ENCODE measurements at places on chromosomes 6 and 20. TPM values are rescaled to one million over a fixed set of nuclear protein-coding genes. Genes with fewer than 3 reads are reported as not detected.

- no peak for ATAC-seq
These were observed 56.4 kb upstream of the TNFAIP3 start for GRCh38 chr6:137810554-137811120.

DNA sequence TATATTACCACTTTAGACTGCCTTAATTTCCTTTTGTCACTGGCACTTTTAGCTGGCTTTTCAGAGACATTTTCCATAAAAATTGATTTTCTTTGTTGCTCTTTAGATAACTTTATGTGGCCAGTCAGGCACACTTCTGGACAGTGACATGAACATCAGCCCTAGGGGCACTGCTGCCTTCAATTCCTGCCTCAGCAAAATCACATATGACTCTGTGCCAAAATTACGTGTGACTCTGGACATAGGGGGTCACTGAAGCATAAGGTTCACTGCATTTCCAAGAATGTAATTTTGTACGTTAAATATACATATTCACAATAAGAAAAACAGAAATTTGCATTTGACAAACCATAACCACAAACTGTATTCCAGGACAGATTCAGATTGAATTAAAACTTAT lies 66.5 kb downstream of the ESF1 start:
- no peak for ATAC-seq

DNA sequence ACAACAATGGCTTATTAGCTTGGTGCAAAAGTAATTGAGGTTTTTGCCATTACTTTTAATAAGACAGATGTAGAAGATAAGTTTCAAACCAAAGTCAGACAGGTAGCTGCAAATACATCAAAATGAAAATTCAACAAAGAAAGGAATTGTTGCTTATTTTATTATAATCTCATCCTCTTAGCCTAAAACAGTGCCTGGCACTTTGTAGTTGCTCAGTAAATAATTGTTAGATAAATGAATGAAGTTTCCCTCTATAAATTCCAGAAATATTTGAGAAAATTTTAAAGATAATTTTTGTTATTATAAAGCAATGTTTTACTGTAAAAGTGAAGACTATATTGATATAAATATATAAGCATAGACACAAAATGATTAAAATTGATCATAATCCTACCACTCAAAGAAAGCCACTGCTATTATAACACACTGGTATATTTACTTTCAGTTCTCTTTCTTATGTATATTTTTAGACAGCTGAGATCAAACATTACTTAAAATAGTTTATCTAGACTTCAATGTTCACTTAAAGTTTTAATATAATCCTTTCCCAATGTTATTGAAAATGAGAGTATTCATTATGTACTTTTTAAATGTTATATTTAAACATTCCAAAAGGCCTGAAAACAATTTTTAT lies 42.5 kb downstream of the SESN1 start:
- ATAC-seq: no peak

DNA sequence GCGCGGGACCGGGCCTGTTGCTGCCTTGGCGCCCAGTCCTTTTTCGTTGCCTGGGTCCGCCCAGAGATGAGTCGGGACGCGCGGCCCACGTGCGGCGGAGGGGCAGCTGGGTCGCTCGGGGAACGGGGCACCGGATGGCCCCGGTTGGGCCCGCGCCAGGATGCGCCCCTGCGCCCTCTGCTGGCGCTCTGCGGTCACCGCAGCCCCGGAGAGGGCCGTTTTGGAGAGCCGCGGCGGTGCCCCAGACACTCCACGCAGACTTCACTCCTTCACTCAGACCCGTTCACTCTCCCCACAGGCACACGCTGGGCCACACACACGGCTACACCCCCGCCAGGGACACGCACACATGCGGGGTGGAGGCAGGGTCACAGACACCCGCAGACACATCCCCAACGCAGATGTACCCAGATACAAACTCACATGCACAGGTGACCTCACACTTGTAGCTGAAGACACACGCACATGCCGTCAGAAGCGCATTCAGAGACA lies 38.8 kb downstream of the SRC start:
- peak; percentile 90 for ATAC-seq

DNA sequence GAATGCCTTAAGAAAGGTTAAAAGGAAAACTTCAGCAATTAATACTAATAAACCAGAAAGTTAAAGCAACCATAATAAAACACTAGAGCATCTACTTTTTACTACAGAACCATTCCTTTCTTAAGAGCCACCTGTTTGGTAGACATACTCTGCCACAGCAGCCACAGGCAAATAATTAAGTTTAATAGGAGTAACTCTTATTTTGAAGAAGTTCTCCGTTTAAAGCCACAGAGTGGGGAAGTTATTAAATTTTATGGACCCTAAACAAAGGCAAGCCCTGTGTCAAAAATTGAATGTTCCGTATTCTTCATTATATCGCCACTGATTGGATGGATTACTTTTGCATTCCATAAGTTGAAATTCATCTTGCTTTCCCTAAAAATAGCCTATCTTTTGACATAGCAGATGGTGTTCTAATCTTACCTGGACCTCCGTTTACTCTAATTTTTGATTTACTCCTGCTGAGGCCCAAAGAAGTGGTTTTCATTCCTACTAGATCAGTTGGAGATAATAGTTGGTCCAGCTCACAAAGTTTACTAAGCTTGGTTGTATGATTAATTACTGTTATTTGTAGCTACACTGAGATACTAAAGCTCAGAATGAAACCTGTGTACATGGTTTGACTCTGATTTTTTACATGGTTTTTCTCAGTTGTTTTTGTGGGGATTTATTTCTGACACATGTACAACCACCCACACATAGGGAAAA lies 140.4 kb upstream of the SUPT3H start:
- peak; percentile 48 for ATAC-seq

DNA sequence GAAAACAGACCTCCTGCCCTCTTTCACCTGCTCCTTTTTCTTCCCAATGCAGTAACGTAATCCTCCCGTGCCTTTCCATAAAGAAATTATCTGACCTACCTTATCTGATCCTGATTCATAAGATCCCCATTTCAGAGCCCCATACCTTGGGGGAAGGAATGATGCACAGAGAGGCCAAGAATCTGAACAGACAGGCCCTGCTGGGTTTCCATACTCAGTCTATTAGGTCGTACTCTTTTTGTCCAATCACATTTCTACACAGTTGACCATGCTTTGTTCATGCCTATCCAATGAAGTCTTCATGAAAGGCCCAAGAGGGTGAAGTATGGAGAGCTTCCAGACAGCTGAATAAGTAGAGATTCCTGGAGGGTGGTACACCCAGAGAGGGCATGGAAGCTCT lies 25.3 kb downstream of the SRPK1 start:
- no peak for ATAC-seq

- ATAC-seq: no peak
These were observed 50.8 kb upstream of the MLN start for GRCh38 chr6:33854572-33855030.

GRCh38 chr6:13469693-13470092 lies 17.7 kb downstream of the GFOD1 start:
- peak; percentile 20 for ATAC-seq

DNA sequence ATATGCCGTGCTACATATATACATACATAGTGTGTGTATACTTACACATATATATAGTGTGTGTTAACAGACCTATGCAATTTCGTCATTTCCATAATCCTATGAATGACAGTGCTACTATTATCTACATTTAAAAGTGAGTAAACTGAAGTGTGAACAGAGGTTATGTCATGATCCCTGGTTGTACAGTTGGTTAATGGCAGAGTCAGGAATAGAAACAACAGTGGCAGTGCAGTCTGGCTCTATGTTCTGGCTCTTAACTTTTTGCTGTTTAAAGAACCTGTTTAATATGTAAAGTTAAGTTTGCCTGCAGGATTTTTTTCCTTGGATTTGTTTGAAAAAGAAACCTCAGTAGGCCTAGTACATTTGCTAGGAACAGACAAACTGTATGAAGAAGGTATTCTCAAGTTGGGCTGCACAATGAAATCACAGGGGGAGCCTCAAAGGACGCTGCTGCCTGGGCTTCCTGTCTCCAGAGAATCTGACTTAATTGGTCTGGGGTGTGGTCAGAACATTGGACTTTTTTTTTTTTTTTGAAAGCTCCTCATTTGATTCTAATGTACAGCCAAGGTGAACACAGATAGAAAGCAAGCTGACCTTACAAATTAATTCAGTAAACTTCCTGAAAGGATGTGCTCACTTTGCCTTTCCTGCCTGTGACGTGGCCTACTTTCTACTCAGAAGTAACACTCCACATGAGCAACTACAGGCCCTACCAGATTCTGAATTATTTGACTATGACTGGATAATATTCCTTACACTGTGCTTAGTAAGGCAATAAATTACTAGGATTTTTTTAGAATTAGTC lies 29.4 kb downstream of the PLCB1 start:
- ATAC-seq: peak; percentile 83

DNA sequence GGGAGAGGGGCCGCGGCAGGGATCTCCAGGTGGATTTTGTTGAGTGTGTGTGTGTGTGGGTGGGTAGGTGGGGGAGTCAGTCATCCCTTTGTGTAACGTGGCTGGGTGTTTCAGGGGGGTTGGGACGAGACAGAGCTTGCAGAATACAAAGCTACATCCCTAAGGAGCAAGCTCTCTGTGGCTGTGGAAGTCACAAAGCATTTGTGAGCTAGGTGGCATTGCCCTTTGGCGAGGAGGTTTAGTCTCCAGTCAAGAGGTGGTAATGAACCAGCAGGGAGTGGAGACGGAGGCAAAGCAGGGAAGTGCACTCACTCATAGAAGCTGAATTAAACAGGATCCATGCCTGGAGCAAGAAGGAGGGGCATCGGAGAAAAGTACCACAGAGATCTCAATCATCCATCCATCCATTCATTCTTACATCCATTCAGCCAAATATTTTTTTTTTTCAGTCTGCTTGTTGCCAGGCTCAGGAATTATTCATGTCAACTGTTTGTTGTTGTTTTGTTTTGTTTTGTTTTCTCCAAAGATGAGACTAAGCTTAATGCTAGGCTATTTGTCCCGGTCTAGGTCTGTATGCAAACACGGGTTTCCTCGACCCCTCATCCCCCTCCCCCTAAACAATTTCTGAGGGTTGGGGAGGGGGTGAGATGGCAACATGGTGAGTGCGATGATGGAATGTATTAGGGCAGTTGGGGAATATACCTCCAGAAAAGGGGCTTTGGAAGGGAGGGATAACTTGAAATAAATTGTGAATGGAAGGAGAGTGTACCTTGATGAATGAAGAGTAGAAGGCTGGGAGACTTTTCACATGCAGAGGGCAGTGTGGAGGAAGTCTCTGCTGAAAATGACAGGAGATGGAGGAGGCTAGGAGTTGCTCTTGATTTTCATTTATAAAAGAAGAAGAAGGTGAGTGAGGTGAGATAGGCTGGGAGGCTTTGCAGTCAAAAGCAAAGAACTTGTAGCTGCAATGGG lies 1.0 kb downstream of the HCRTR2 start:
- ATAC-seq: no peak

GRCh38 chr20:59351157-59352040 lies 51.0 kb downstream of the EDN3 start:
- ATAC-seq: no peak

GRCh38 chr6:67811239-67812037 lies 823.6 kb upstream of the ADGRB3 start:
- no peak for ATAC-seq

DNA sequence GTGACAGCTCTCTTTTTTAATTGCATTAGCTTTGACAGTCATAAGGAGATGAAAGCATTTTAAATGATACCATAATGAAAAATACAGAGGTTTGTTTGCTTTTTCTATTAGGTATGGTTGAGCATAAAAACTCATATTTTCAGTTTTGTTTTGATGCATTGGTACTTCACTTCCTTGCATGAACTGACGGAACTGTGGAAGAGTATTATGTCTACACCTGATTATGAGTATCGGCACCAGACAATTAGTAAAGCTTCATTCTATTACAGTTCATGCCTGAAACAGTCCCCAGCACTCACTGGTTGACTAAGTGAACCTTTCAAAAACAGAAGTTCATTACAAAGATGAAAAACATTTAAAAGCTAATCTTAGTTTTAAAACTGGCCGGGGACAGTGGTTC lies 593.0 kb downstream of the GRIK2 start:
- ATAC-seq: no peak

DNA sequence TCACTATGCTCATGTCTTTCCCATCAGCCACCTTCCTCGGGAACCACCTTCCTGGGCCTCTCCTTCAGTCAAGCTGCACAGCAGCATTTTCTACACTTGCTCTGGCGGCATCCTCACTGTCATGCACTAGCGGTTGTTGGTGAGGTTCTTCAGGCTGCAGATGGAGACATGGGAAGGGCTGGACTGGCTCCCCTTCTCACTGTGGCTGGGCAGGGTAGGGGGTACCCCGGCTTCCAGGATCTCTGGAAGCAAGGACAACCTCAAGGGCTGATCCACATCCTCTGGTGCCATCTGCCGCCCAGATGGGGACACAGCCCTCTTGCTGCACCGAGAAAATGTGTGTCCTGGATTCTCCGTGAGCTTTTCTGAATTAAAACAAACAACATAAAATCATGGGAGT lies 180.1 kb upstream of the RNF24 start:
- ATAC-seq: no peak

DNA sequence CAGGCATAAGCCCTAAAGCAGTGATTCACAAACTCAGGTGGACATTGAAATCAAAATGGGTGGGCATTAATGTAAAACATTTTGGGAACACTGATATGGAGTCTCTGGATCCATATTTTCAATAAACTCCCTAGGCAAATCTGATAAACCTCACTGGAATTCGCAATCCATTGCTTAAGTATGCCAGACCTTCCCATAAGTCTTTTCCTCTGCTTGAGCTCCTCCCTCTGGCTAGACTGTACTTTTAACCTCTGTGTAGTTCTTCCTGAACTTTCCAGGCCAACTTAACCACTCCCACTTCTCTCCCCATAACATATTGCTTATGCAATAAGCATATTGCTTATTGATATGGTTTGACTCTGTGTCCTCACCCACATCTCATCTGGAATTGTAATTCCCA lies 629.7 kb upstream of the IMPG1 start:
- no peak for ATAC-seq

Gene GABRR1
- not detected for total RNA-seq

Gene BTNL2
- not detected for total RNA-seq

Gene BPI
- total RNA-seq: not detected

Gene TBX18
- total RNA-seq: not detected

Gene UBD
- total RNA-seq: 3.7 TPM

Gene SRSF12
- total RNA-seq: not detected

Gene WFDC2
- not detected for total RNA-seq

Gene ALDH5A1
- 6.4 TPM for total RNA-seq

Data from activated T-helper 17 cell treated with anti-CD3 and anti-CD28 coated beads, Interleukin-2, amount 50 U/mL, for 72 hours (primary cell).